ENCODE measurements at places on chromosomes 5 and 9.

- DNase-seq = no peak
Measured at GRCh38 chr5:149749481-149750365, 19.6 kb downstream of the PPARGC1B start.

DNA sequence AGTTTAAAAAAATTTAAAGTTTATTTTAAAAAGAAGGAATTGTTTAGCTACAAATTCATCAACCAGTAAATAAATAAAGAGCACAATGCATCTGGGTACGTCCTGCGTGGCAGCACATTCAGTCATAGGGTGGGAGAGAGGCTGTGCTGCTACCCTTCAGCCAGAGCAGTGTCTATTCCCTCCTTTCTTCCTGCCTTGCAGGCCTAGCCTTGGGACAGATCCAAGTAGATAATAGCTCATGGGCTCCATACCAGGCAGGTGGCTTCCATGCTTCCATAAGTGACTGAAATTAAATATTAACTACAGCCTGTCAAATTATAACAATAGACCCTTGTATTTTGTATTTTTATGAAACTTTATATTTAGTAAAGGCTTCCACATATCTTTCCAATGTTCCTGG is 408.3 kb upstream of the RGMB start:
- DNase-seq = no peak

DNA sequence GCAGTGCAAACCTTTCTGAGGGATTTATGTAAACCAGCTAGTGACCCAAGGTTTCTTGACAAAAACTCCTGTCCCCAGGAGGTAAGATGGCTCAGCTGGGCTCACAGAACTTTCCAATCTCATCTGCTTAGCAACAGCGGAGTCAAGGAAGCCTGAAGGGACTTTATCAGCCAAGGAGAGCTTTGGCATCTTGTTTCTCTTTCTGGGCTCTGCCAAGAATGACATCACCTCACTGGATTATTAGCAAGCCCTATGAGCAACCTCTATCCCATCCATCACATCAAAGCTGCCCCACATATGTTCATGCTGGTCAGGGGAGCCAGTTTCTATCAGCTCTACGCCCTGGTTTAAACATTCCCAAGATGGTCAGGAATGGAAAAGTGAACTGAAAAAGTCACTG is 461.3 kb downstream of the ENC1 start:
- peak; percentile 67 for DNase-seq

DNA sequence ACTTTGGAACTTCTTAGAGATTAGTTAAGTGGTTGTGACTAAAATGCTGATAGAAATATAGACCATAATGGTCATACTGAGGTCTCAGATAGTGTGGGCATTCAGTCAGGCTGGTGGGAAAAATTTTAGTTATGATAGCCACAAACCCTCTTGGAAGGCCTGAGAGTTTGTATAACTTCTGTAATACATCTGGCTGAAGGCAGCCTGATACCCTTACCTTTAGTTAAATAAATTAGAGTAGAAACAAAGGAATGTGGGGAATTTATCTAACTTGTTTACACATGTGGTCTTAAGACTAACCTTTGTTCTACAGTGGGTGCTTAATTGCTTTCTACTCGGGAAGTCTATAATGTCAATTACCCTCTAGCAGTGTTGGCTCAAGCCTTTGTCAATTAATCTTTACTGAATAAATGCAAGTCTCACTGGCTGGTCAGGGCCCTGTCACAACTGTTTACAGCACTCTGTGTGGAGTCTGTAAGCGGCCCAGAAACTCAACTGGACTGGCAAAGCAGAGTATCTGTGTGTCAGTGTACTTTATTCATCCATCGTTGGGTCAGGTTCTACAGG is 184.0 kb downstream of the FBXO4 start:
- no peak for DNase-seq

DNA sequence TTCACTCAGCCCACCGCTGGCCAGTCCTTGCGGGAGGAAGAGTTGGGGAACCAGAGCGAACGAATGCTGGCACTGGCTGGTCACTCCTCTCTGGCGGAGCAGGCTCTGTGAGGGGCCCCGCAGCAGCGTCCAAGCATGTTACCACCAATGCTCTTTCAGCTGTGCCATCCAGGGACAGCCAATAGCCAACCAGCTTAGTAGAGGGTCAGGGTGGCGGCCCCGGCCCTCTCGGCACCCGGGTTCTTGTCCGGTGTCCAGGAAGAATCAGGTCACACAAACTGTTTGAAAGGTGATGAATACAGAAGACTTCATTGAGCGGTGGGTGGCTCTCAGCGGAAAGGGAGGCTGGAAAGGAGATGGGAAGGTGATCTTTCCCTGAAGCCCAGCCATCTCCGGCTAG is 135.3 kb downstream of the EGFLAM start:
- DNase-seq = no peak

- DNase-seq = no peak
Measured at GRCh38 chr5:138287246-138287645, 12.8 kb upstream of the GFRA3 start.

- peak; percentile 41 for DNase-seq
Measured at GRCh38 chr5:133610489-133611356, 1.6 kb downstream of the FSTL4 start.
